ENCODE measurements at places on chromosomes 4 and X.

DNA sequence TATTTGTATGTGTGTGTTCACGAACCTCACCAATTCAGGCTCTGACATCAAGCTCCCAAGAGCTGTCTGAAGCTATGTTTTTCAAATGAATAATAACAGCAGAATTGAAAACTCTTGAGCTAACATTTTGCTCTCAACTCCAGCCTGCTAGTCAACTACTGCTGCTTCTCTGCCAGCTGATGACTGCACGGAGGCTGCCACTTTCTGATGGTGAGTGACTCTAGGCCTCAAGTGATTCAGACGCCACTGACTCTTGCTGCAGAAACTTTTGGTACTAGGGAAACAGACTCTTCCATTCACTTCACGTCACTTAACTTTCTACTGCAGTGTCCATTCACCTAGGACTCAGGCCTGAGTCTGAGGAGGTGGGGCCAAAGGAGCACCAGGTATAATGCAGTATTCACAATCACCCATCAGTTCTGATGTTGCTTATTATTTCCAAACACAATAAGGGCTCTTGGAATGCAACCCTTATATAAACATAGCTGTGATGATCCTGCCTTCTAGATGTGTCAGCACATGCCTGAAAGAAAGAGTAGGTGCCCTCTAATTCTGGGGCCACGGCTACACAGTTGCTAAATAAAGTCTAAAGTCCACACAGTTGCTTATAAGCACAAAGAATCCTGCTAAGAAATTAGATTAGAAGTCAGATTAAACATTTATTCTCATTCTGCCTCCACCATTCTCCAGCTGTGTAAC, 16.0 kb downstream of the PRDM8 start:
- DNase-seq = no peak

GRCh38 chr4:79526641-79527565, 118.9 kb upstream of the GK2 start:
- no peak for DNase-seq

DNA sequence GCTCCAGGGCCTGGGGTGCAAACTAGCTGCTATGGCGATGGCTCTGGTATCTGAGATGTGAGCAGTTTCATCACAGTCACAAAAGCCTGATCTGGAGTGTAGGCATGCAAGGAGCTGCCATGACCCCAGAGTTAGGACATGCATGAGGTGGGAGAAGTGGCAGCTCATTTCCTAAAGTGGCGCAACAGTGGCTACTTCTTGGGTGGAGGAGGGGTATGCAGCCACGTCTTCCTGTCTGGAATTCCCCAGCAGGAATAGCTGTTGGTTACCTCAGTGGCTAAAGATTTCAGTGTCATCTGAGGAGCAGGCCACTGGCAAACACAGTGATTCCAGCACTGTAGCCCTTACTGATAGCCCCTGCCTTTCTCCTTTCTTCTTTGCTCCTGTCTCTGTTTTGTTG, 1382.5 kb downstream of the C4orf33 start:
- no peak for DNase-seq

DNA sequence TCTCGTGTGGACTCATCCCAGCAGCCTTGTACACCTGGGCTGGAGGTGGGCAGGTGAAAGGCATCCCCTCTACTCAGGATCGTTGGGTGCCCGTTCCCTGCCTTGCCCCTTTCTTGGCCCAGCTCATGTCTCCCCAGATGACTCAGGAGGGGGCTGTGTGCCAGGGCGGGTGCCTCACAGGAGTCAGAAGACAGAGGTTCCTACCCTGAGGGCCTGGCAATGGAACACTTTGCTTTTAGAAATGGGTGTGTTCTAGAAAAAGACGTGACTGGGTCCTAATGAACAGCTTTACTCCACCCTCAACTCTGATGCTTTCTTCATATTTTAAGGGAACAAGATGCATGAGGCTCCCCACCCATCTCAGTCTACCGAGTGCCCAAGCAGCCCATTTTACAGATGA, 22.5 kb upstream of the TRIM2 start:
- DNase-seq = no peak

DNA sequence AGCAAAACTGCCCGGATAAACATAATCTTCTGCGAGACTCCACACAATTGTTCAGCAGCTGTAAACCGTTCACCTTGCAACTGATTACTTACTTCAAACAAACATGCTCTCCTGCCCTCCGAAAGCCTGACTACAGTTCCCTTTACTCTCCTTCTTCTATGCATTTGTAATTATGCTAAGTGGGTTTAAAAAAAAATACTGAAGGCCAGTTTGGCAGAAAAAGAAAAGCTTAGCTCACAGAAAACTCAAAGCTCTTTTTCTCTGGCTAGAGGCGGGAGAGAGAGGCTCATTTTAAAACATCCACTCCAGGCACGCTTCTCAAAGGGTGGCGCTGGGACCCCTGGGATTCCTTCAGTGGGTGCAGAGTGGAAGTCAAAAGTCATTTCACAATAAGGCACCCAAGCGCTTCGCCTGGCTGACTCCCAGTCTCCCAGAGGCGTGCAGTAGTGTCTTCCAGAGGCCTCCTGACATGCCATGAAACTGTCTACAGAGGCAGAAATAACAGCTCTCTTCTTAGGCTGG, 1.9 kb downstream of the DHRSX start:
- no peak for DNase-seq

GRCh38 chr4:142202404-142203332, 566.3 kb downstream of the IL15 start:
- no peak for DNase-seq

GRCh38 chr4:89539797-89540711, 232.5 kb upstream of the GPRIN3 start:
- no peak for DNase-seq

GRCh38 chr4:128166982-128167381, 105.9 kb downstream of the LARP1B start:
- DNase-seq = no peak

GRCh38 chr4:164803702-164804101, 49.8 kb downstream of the SMIM31 start:
- DNase-seq = no peak

DNA sequence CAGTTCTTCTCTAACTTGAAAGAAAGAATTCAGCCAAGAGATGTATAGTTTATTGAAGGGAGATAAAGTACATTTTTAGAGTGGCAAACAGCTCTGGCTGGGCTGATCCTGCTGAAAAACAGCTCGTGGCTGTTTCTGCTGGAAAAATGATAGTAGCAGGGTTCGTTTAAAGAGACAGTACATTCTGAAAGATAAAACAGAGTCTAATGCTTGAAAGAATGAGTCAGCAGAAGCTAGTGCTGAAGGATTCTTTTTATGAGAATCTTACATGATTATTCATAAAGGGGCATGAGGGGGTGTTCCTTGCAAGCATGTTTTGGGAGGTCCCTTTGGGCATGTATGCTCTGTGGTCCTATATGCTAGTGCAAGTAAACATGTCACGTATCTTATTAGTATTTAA, 790.0 kb downstream of the PCDH18 start:
- no peak for DNase-seq

- no peak for DNase-seq
Measured at GRCh38 chr4:73156394-73156793, 86.9 kb upstream of the COX18 start.

GRCh38 chr4:54723820-54724219, 66.1 kb downstream of the KIT start:
- DNase-seq = no peak

DNA sequence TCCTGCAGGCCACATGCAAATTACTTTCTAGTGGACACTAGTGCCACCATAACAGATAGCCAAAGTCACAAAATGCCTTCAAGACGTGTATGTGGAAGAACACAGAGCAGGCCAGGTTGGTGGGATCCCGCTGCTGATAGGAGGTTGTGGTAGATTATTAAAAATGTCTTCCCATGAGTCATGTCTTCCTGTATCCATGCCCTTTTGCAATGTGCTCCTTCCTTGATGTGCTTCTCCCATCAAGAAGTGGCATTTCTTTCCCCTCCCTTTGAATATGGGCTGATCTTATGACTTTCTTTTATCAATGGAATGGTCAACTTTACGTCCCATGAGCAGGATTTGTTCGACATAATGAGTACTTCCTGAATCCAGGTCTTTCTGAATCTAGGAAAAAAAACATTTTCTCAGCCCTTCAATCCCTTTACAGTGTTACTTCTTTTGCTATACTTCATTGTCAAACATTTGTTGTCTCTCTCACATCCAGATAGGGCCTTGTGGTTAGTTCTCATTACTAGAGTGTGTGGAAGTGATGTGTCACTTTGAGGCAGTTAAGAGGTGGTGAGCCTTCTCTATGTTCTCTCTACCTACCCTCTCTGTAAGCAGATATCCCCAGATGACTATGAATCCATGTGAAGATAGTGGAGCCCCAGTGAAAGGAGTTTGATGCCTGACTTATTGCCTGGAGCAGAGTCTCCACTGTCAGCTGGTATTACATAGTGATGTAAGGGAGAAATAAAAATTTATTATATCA, 519.2 kb upstream of the DIPK2B start:
- DNase-seq = no peak

- no peak for DNase-seq
Measured at GRCh38 chr4:54498661-54499111, 159.1 kb upstream of the KIT start.

- DNase-seq = no peak
Measured at GRCh38 chr4:2929469-2929868, 33.7 kb downstream of the NOP14 start.

GRCh38 chr4:14087921-14088320, 460.4 kb upstream of the BOD1L1 start:
- no peak for DNase-seq

DNA sequence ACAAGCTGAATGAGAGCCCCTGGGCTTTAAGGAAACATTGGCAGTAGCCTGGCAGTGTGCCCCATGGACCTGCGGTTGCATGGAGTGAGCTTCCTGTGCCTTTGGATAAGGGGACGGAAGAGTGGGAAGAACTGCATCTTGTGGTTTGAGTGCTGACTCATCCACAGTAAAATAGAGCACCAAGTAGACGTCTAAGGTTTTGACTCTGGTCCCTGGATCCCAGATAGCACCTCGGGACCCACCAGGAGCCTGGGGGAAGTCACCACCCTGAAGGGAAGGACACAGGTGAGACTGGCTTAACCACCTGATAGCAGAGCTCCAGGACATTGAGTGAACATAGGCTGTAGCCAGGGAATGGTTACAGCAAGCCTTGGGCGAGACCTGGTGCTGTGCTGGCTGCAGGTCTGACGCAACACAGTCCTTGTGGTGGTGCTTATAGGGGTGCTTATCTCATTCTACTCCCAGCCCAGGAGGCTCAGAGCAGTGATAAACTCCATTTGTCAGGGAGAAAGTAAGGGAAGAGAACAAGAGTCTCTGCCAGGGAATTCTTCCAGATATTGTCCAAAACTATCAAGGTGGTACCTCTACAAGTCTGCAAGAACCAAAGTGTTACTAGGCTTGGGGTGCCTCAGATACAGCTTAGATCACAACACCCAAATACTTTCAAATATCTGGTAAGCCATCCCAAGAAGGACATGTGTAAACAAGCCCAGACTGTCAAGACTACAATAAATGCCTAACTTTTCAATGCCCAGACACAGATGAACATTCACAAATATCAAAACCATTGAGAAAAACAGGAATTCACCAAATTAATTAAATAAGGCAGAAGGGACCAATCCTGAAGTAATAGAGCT, 123.6 kb upstream of the TET2 start:
- DNase-seq = no peak

DNA sequence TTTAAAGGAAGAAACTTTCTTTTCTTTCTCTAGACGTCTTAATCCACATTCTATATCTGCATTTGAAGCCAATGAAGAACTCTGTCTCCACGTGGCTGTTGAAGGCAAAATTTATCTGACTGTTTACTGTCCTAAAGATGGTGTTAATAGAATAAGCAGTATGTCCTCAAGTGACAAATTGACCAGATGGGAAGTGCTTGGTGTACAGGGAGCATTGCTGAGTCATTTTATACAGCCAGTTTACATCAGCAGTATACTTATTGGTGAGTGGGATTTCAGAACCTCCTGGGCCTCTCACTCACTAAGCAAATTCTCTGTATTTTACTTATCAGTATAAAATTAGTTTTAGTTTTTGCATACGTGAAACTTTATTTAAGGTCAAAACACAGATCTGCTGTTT, 33.7 kb downstream of the ADAD1 start:
- DNase-seq = no peak

- DNase-seq = no peak
Measured at GRCh38 chr4:56469489-56470210, 2.2 kb downstream of the SRP72 start.

GRCh38 chr4:88891636-88892035, 165.3 kb downstream of the FAM13A start:
- no peak for DNase-seq

GRCh38 chr4:17230727-17231126, 281.2 kb downstream of the QDPR start:
- no peak for DNase-seq

GRCh38 chrX:53085661-53086229, 3.6 kb downstream of the TSPYL2 start:
- DNase-seq = no peak

DNA sequence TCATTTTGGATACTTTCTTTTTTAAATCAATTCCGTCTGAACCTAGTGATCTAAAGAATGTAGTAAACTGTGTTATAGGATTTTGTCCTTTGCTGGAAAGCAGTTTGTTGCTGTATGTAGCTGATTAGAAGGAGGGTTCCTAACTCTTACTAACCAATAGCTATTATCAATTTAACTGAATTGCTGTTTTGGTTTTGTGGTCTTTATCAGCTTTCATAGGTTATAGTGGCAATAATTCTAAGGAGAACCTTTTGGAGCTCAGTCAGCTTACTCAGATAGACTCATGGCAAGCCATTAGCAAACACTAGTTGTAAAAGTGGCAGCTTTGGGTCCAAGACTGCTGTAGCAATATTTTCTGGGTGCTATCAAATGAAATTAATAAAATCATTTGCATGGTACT, 29.6 kb downstream of the SH3BGRL start:
- no peak for DNase-seq

- DNase-seq = no peak
Measured at GRCh38 chrX:96480081-96480480, 204.6 kb upstream of the DIAPH2 start.

GRCh38 chrX:5842601-5843000, 386.1 kb downstream of the NLGN4X start:
- DNase-seq = no peak

DNA sequence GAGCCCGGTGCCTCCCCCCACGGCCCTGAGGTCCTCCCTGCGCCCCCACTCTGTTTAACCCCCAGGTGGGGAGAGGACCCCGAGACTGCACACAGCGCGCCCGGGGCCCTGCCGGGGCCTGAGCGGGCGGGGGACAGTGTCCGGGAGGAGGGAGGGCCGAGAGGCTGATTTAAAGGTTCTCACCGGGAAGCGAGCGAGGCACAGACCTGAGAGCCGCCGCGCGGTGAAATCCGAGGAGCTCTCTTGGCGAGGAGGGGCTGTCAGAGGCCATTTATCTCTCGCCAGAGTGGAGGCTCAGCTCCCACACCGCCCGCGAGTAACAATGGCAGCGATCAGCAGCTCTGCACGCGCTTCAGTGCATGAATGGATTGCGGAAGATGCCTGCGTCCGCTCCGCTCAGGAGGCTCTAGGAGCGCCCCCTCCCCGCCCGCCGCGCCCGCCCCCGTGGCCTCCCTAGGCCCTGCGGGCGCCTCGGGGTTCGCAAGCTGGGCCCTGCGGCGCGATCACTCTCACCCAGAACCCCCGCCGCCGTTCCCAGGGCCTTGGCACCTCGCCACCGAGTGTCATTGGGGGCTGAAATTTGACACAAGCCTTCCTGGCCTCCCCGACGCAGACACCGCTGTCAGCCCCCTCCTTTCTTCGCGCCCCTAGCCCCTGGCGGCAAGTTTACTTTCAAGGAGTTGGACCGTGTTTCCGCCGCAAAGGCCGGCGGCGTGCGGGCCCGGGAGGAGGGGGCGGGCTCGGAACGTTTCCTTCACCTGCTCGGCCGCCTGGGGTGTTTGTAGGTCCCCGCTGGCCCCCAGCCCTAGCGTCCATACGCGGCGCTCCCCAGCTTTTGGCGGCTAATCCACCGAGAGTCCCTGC, 48.7 kb upstream of the BCOR start:
- peak; percentile 63 for DNase-seq

All from NCI-H2029 (cell line).